ENCODE measurements at places on chromosomes 5 and 9.

DNA sequence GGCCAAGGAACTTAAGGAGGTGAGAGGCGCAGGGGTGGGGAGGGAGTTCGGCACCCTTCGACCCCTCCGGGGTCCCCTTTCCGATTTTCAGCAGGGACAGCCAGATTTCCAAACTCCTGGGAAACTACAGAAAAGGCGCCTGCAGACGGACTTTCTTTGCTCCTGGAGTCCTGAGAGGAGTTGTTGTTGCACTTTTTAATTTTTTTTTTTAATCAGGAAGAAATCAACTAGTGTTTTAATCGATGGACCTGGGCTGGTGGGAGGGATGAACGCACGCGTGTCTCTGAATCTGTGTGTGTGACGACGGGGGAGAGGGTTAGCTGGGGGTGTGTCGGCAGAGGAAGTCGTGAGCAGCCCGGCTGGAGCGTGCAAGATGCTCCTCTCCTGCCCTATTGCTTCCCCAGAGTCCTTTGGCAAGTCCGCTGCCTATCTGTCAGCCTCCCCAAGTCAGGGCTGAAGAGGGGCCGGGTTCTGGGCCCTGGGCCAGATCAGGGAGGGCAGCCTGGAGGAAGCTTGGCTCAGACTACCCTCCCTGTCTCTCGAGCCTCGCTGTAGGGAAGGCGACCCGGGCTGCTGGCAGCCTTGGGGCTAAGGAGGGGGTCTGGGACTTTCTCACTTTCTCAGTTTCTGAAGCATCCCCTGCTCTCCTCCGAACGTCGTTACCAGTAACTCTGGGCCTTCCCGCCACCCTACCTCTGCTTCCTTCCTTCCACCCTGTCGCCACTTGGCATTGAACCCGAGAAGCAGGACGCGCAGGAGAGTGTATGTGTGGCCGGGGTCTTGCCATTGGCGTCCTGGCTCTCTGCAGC is 731 bp downstream of the PRR16 start:
- no peak for DNase-seq

DNA sequence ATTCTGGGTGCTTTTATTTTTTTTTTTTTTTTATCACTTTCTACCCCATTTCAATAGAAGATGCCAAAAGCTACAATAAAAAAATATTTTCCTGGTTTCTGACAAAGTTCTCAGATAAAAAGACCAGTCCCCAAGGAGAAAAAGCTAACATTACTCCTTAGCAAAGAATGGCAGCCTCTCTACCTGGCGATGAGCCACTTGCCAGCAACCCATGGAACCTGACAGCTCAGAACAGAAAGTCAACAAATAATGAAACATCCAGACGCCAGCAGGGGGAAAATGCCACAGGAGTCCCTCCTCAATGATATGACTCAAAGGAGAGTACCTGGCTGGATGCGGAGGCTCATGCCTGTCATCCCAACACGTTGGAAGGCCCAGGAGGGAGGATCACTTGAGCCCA is 123.2 kb downstream of the MYO10 start:
- no peak for DNase-seq

DNA sequence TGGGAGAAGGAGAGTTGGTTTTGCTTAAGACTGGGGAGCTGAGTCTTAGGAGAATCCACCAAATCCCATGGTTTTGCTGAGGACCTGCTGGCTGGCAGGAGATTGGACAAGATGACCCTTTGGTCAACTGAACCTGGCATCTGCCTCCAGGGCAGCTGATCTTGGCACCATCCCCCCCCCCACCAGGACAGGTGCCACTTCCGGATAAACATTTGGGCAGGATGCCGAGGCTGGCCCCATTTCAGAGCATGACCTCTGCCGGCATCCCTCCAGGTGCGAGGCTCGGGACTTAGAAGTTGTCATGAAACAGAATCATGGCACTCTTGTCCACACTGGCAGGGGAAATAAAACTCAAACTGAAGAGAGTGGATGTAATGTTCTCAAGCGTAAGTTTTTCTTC is 165.6 kb downstream of the MACROH2A1 start:
- no peak for DNase-seq

DNA sequence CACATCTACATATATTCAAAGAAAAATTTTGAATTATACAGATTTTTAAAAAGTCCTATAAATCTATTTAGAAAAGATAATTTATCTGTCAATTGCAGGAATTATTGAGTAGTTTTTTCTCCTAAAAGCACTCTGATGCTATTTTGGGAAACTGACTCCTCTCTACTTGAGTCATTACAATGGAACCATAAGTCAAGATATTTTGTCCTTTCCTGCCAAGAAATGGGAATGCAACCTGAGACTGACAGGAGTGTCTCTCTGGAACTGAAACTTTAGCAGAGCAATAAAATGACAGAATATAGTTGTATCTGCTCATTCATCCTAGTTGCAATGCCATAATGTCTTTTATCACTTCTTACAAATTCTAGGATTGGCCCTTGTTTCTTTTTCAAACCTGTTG is 48.6 kb downstream of the CARTPT start:
- DNase-seq, result no peak

DNA sequence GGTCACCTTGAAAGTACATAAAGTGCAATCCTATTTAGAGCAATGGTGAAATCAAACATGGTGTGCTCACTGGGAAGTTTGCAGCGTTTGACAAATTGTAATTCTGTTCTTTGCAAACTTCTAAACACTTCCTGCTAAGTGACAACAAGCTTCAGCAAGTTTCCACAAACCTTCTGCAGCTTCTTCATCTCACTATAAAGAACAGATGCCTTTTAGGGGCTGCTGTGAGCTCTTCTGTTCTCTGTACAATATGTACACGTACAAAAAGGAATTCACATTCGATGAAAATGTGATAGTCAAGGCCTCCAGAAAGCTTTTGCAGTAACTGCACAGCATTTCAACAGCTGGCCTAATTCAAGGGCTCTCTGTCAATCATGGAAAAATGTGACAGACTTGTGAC is 543.1 kb downstream of the CETN3 start:
- DNase-seq, result no peak

DNA sequence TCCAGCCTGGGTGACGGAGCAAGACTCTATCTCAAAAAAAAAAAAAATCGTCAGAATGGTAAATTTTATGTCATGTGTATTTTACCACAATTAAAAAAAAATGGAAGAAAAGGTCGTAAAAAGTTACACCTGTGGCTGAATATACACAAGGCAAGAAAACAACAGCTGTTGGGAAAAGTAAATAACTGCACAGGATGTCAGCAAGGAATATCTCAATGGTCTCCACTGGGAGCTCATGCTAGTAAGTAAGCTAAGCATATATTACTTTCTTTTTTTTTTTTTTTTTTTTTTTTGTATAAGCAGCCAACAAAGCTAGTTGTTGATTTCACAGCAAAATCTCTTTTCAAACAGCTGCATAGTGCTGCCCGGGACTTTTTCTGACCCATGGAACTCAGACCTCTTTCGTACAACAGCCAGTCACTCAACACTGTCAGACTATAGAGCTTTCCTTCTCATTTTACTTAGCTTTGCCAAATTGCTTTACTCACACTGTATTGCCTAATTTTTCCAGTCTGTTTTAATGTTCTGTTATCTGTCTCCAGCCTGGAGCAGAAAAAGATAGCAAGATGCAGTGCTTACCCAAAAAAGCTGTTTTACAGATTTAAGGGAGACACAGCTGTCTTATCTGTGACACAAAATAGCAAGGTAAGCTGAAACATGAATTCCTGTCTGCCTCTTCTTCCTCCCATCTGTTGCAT is 175.9 kb downstream of the ENC1 start:
- DNase-seq, result no peak

DNA sequence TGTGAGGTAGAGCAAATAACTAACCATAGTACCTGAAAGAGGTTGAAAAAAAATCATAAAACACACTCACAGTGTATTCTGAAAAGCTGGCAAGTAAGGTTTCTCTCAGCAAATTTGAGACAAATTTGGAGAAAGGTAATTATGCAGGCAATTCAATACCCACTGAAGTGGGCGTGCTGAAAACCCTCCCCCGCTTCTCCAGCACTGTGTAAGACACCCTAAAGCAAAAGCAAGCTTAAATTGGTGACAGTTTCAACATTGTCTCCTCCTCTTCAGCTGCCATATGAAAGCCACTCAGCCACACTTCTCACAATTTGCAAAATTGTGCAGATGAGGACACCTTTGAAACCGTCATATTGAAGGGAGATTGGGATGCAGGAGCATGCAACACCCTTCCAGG is 322.3 kb upstream of the CDH6 start:
- no peak for DNase-seq

GRCh38 chr9:18056993-18057369 is 417.0 kb upstream of the ADAMTSL1 start:
- DNase-seq, result no peak

- DNase-seq, result no peak
Observed at GRCh38 chr5:124962735-124963134, 216.3 kb upstream of the ZNF608 start.

- DNase-seq, result peak; percentile 63
Observed at GRCh38 chr9:133786371-133786753, 48.2 kb upstream of the SARDH start.

DNA sequence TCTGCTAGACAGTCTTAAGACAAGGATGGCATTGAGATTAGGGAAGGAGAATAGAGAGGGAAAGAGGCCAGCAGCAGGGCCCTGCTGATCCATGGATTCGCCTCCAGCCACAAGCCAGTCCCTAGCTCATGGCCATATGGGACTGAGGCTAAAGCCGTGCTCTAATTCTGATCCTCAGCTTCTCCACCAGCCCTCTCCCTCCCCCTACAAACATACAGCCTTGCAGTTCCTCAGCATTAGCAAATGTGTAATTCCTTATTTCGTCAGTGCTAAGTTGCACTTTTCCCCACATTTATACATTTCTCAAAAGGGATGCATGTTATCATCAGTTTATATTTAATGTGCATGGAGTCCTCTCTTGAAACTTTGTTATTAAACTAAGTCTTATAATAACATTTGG is 34.8 kb downstream of the ZNF462 start:
- no peak for DNase-seq

DNA sequence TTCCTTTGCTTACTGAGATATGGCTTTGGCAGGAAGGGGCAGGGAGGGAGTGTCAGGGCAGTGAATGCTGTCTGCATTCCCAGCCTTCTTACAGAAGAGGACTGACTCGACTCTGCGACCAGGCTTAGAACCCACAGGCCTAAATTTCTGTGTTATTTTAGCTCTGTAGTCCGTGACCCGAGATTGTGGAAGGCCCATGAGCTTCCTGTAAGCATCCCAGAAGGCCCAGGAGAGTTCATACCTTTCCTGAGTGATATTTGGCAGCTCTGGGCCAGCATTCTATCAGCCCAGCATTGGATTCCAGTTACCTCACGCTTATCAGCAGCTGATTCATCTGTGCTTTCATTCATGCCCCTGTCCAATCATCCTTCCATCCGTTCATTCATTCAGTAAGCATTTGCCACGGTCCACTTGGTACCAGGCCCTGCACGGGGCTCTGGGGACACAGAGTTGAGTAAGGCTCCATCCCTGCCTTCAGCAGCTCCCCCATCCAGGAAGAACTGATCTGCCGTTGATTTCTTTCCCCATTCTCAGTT is 28.2 kb upstream of the RPL26L1 start:
- peak; percentile 30 for DNase-seq

DNA sequence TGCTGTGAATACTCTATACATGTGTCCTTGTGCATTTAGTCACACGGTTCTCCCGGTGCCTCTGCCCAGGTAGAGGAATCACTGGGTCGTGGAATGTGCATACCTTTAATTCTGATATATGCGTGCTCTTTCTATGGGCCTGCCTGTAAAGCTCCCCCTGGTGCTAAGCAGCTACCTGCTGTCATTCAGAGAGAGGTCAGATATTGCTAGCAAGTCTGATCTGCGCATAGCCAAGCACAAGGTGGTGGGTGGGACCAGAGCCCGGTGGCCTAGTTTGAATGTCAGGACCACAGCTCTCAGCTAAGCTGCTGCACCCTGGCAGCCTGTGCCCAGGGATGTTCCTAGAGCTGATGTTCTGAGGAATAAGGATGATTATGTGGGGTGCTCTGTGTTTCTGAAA is 33.4 kb downstream of the TJP2 start:
- no peak for DNase-seq

DNA sequence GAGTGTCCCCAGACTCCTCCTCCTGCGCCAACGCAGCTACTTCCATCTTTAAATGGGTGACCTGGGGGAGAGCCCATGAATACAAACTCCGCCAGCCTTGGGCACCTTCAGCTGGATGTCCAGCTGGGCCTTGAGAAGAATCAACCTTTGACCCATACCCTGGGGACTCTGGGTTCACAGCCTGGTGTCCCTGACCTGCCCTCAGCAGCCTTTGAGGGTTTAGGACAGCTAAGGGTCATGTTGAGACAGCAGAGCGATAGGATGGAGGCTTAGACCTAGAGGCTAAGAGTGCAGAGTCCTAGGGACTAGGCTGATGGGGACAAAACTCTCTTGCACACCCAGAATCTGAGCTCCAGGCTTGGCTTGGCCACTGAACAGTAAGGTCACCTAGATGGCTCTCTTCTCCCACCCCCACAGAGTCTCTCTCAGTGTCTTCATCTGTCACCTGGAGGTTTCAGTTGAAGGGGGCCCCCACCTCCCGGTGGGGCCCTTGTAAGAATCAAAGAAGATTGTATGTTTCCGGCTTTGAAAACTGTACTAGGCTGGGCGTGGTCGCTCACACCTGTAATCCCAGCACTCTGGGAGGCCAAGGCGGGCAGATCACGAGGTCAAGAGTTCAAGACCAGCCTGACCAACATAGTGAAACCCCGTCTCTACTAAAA is 6.7 kb upstream of the AQP3 start:
- no peak for DNase-seq

DNA sequence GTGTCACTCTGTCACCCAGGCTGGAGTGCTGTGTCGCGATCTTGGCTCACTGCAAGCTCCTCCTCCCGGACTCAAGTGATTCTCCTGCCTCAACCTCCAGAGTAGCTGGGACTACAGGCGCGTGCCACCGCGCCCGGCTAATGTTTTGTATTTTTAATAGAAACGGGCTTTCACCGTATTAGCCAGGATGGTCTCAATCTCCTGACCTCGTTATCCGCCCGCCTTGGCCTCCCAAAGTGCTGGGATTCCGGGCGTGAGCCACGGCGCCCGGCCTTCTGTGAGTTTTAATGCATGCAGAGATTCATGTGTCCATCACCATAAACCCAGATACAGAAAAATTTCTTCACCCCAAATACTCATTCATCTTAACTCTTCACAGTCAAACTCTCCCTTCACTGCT is 1046.7 kb downstream of the CDH9 start:
- DNase-seq, result no peak

DNA sequence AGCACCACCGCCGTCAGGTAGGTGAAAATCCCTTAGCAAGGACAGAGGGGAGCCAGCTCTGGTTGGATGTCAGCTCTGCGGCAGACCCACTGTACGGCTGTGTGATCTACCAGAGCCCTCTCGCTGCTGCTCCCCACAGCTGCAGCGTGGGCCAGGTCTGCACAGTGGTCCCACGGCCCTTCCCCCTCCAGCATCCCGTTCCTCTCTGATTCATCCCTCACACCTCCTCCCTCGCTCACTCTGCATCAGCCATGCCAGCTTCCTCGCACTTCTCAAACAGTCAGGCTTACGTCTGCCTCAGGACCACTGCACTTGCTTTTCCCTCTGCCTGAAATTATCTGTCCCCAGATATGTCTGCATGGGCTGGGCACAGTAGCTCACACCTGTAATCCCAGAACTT is 26.6 kb upstream of the CFAP157 start:
- no peak for DNase-seq

- no peak for DNase-seq
Observed at GRCh38 chr9:17578911-17579793, at the start of gene SH3GL2. Gene SH3GL2 (plus strand): TSS chr9:17579066.

Data from NAMALWA (cell line).